ENCODE measurements at places on chromosomes 7 and 10.

GRCh38 chr7:146956853-146957252, 840.3 kb downstream of the CNTNAP2 start:
- no peak for DNase-seq

GRCh38 chr10:60769406-60769805, 8.9 kb upstream of the CDK1 start:
- DNase-seq: no peak

GRCh38 chr10:30170814-30171213, 111.4 kb upstream of the JCAD start:
- DNase-seq: peak; percentile 63

DNA sequence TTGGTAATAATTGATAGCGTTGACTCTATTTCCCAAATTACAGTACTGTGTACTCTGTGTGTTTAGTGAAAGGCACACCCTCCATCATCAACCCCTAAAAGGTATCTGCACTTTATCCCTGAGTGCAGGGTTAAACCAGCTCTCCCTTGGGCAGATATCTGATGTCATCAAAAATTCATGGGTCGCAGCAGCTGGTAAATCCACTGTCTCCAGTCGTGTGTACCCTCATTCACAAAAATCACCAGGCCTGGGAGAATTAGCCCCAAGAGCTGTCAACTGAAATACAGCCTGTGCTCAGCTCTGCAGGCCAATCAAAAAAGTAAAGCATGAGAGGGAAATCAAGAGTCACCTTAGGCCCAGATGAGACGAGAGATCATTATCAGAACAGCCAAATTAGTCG, 103.7 kb downstream of the HIP1 start:
- no peak for DNase-seq

DNA sequence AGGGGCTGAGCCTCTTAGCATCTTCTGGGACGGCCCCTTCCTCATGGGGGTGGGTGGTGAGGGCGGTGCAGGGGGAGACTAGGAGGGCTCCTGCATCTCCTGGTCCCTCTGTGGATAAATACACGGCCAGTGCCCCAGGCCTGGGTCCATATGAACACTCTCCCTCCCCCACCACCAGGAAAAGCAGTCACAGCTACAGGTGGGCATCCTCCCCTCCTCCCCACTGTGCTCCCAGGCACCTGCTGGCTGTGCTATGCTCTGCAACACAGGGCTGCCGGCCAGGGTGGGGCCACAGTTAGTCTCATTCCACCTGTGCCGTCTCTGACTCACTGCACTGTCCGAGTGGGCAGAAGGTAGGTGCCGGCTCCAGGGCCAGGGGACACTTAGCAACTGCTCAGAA, 87.3 kb upstream of the INSIG1 start:
- DNase-seq: no peak

- no peak for DNase-seq
Measured at GRCh38 chr10:76959111-76959510, 678.5 kb downstream of the KCNMA1 start.

DNA sequence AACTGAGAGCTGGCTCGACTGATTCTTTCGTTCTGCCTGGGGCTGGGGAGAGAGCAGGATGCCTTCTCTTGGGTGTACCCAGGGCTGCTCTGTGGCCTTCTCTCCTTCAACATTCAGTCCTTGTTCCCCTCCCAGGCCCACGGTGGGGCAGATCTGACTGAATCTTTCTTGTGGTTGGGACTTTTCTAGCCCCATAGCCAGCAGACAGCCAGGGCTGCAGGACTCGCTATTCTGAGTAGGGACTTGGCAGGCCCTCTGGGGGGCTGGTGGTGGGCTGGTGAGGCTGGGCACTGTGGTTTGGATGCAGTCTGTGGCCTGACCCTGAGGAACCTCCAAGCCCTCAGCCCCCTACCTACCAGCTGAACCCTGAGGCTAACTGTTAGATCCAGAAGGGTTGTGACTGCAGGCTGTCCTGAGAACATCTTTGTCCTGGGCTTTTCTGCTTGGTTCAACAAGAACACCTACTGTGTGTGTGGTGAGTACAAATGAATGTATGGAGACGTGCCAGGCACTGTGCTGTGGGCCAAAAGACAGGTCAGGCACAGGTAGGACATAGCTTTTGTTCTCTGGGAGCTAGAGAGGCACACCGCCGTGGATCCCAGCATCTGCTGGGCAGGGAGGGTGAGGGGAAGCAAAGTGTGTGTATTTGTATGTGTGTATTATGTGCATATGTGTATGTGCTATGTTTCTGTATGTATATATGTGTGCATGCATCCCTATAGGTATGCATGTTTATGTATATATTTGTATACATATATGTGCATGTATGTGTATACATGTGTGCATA, 2.1 kb upstream of the PALD1 start:
- no peak for DNase-seq

DNA sequence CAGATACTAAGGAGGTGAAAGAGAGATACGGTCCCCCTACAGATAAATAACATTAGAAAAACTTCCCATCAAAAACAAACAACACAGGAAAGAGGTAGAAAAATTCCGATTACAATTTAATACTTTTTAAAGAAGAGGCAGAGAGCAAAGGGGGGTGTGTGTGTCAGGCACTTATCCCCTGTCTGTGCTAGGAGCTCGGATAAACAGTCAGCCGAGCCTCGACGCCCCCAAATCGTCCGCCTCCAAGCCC, 3.6 kb downstream of the PAX2 start:
- no peak for DNase-seq

- peak; percentile 75 for DNase-seq
Measured at GRCh38 chr10:31157123-31158010, 125.7 kb upstream of the ZNF438 start.

GRCh38 chr10:42654419-42654818, 16.0 kb upstream of the ZNF33B start:
- no peak for DNase-seq

DNA sequence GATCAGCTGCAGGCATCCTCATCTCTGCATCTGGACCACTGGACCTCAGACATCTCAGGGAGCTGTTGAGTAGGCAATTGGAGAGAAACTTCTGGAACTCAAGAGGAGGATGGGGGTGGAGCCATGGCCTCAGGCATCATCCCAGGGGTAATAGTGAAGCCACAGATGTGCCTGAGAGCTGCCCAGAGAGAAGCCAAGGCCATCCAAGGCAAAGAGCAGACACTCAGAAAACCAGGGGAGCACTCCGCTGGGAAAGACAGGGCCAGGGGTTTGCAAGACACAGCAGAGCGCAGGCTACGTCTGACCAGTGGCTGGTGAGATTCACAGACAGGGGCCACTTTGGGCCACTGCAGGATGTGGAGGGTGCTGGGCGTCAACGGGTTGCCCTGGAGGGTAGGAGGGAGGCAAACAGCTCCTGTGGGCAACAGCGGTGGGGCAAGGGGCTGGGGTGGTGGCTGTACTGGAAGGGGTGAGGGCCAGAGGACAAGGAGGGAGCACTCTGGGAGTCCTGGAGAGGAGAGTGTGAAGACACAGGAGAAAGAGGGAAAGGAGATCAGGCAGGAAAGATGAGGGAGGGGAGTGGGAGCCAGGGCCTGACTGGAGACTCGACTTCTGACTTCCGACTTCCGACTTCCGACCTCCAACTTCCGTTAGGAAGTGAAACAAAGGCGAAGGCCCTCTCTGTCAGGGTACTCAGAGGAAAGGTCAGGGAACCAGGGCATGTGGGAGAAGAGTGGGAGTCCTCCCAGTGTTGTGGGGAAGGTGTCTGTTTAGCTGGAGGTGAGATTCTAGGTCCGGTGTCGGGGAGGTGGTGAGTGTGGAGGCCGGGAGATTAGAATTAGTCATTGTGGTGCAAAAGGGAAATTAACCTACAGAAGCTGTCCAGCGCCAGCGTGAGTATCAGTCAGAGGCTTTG, 69.7 kb upstream of the ANTXRL start:
- peak; percentile 4 for DNase-seq

GRCh38 chr7:39678930-39679709, 55.7 kb downstream of the RALA start:
- no peak for DNase-seq

GRCh38 chr10:59227136-59227673, 50.8 kb downstream of the PHYHIPL start:
- DNase-seq: no peak

- peak; percentile 71 for DNase-seq
Measured at GRCh38 chr7:139720705-139721231, 57.0 kb downstream of the HIPK2 start.

DNA sequence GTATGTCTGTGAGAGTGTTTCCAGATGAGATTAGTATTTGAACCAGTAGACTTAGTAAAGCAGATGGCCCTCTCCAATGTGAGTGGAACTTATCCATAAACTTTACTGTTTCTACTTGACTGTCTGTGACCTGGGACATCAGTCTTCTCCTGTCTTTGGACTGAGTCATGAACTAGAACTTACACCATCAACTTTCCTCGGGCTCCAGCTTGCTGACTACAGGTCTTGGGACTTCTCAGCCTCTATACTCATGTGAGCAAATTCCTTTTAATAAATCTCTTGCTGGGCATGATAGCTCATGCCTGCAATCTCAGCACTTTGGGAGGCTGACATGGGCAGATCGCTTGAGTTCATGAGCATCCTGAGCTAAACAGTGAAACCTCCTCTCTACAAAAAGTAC, 25.7 kb upstream of the WAPL start:
- no peak for DNase-seq

DNA sequence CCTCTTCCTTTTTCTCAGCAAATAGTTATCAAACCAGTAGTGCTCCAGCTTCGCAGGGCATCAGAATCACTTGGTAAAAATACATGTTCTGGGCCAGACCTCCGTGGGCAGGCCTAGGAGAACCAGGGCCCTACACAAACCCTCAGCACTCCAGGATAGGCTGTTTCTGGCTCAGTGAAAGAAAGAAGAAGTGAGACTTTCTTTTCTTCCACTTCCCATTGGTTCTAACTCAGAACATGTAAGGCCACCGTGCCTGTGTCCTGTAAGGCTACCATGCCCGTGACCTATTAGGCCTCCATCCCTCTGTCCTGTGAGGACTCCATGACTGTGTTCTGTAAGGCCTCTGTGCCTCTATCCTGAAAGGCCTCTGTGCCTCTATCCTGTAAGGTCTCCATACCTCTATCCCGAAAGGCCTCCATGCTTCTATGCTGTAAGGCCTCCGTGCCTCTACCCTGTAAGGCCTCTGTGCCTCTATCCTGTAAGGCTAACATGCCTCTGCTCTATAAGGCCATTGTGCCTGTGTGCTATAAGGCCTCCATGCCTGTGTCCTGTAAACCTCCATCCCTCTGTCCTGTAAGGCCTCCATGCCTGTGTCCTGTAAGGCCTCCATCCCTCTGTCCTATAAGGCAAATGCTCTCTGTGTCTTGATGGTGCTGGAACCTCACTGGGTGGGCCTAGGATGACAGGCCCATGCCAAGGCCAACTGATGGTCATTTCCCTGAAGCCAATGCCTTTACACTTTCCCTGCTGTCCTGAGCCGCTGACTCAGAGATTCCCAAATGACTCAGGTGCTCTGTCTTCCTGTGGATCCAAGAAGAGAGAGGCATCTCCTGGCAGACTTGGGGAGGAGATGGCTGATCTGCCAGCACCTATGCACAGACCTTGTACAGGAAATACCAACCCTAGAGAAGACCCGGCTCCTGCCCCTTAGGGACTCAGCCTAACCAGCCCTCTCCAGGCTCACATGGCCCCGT, 96.6 kb upstream of the CACUL1 start:
- no peak for DNase-seq

DNA sequence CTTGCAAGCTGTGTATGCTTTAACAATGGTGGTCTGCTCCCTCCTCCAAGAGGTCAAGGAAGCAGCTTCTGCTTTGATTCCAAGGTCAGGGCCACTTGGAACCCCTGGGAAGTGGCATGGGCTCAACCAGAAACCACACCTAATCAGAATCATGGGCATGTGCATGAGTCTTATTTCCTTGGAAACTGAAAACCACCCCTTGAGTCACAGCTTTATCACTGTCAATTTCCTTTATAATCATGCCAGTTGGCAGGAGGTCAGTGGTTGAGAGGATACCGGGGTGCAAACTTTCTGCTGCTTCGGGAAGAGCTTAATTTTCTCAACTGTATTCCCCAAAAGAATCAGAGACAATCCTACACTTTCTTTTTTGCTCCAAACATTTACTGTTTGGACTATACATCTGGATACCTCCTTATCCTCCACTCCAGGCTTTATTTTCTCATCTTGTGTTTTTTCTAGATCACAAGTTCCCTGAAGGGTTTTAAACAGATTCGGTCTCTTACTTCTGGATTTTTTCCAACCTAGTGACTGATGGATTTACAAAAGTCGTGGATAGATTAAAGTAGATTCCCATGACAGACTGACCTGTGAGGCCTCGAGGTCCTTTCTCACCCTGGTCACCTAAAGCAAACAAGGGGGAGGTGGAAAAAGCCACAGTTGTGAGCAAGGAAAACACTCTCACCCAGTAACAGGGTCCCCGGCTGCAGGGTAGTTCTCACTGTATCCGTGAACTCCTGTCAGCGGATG, 36.0 kb downstream of the COL17A1 start:
- DNase-seq: peak; percentile 69

DNA sequence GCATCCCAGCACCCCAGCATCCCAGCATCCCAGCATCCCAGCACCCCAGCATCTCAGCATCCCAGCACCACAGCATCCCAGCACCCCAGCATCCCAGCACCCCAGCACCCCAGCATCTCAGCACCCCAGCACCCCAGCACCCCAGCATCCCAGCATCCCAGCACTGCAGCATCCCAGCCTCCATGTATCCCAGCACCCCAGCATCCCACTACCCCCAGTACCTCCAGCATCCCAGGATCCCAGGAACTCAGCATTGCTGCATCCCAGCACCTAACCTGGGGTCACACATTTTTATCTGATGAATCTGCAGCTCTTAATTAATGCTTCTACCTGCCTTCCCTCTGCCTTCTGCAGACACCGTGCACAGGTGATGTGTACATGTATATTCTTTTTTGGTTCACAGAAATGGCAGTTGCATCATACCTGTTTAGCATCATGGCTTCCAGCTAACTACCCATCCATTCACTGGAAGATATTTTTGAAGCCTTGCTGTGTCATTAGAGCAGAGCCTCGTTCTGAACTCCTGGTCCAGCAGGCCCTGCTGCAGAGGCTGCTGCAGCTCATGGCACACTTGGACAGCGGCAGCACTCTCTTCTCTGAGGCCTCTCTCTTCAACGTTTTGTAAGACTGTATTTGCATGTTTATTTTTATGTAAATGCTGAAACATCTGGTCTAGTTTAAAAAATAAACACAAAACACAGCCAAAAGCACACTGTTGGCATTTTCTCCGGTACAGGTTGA, 4.6 kb upstream of the CFAP46 start:
- no peak for DNase-seq

- DNase-seq: no peak
Measured at GRCh38 chr10:43111921-43112607, 26.2 kb upstream of the CSGALNACT2 start.

DNA sequence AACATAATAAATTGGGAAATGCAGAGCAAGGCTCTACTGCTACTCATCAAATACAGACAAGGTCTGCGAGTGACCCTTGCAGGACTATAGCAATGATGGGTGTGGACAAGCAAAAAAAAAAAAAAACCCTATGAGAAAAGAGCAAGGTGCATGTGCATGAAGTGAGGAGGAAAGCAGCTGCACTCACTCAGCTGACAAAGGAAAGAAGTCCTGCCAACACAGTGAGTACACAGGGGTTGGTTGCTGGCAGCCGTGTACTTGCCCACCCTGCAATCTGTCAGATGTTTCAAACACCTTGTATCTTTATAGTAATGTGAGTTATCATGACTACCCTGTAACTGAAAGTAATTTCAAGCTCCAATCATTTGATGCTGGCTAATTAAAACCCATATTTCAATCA, 20.5 kb downstream of the CHCHD3 start:
- DNase-seq: no peak

GRCh38 chr10:17343118-17343517, 111.3 kb downstream of the ST8SIA6 start:
- no peak for DNase-seq

All from GM03348 (cell line).